Activated CD4-positive, alpha-beta memory T cell treated with anti-CD3 and anti-CD28 coated beads, Interleukin-2, amount 10 ng/mL, durations not matched to agents 7 days and 5 days (primary cell): ENCODE measurements at places on chromosomes 1 and 21.

DNA sequence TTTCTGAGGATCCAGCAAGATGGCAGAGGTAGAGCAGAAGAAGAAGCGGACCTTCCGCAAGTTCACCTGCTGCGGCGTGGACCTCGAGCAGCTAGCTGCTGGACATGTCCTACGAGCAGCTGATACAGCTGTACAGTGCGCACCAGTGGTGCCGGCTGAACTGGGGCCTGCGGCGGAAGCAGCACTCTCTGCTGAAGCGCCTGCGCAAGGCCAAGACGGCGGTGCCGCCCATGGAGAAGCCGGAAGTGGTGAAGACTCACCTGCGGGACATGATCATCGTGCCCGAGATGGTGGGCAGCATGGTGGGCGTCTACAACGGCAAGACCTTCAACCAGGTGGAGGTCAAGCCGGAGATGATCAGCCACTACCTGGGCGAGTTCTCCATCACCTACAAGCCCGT lies 125.8 kb downstream of the LRIG2 start:
- no peak for DNase-seq

GRCh38 chr1:14415396-14415795 lies 183.1 kb upstream of the KAZN start:
- no peak for DNase-seq

- DNase-seq, result no peak
Measured at GRCh38 chr1:71745326-71745725, 537.0 kb downstream of the NEGR1 start.

- DNase-seq, result no peak
Measured at GRCh38 chr1:183070923-183071618, 47.9 kb downstream of the LAMC1 start.

DNA sequence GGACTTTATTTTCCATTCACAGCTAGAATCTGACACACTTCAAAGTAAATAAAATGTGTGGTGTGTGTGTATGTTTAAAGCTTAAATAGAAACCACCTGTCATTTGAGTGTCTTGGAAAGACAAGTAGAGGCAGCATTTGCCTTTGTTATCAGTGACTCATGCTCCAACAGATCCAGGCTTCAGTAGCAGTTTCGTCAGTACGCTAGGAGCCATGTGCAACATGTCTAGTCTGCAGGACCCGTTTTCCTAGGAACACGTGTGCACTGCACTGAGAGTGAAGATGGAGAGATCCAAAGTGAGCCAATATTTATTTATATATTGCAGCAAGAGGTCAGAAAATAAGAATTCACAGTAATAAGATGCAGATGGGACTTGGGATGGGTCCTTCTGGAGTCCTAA lies 41.8 kb downstream of the SGIP1 start:
- DNase-seq, result no peak

DNA sequence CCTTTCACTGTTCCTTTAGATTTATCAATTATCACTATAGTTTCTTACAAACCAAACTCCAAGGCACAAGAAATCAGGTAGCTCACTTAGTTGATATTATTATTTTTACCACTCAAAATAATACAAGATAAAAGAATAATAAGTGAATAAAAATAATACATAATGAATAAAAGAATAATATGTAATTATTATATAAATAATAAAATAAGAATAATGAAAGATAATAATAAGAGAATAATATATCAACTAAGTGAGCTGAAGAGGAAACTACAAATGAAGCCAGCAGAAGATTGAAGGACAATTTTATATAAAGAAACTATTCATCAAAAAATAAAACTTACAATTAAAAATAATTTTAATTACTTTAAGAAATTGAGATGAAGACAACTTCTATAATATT lies 90.6 kb downstream of the LRRIQ3 start:
- DNase-seq, result no peak
